ENCODE measurements at places on chromosomes 2 and 18. TPM values are rescaled to one million over a fixed set of nuclear protein-coding genes. Genes with fewer than 3 reads are reported as not detected.

The OTX1 gene
- not detected for total RNA-seq

The TMEFF2 gene
- 1.3 TPM for total RNA-seq

The EDAR gene
- total RNA-seq, result not detected

The ADRA2B gene
- 0.91 TPM for total RNA-seq

The AOX1 gene
- total RNA-seq, result 19.8 TPM

The UGT1A3 gene
- not detected for total RNA-seq

The CHRNG gene
- total RNA-seq, result not detected

The FIGN gene
- 9.5 TPM for total RNA-seq

The KCMF1 gene
- total RNA-seq, result 88.4 TPM

The ERBB4 gene
- 33.4 TPM for total RNA-seq

The ATP6V1B1 gene
- not detected for total RNA-seq

The B4GALT6 gene
- 10.2 TPM for total RNA-seq

The SERPINB10 gene
- total RNA-seq, result not detected

The ACSL3 gene
- 37.1 TPM for total RNA-seq

The GULP1 gene
- total RNA-seq, result 14.4 TPM

The CRYGD gene
- 2.6 TPM for total RNA-seq

The ZRANB3 gene
- total RNA-seq, result 2.6 TPM

The KCNG2 gene
- total RNA-seq, result not detected

The PDK1 gene
- total RNA-seq, result 42.5 TPM

The HTR2B gene
- 11.9 TPM for total RNA-seq

The CAPG gene
- 15.1 TPM for total RNA-seq

The SERPINB3 gene
- total RNA-seq, result not detected

The MARCHF4 gene
- 0.14 TPM for total RNA-seq

The TRABD2A gene
- total RNA-seq, result 0.80 TPM

The ANKRD62 gene
- total RNA-seq, result not detected

The SLC4A3 gene
- total RNA-seq, result 344 TPM

The LINC00305 gene
- total RNA-seq, result not detected

The AP1S3 gene
- 0.29 TPM for total RNA-seq

The NEURL3 gene
- total RNA-seq, result 0.20 TPM

The SLC39A10 gene
- 13.8 TPM for total RNA-seq

The RRM2 gene
- 1.3 TPM for total RNA-seq

The ZSWIM2 gene
- not detected for total RNA-seq

The SPHKAP gene
- total RNA-seq, result 36.6 TPM

The TUBB8B gene
- not detected for total RNA-seq
